ENCODE measurements at places on chromosomes 6 and 20.

DNA sequence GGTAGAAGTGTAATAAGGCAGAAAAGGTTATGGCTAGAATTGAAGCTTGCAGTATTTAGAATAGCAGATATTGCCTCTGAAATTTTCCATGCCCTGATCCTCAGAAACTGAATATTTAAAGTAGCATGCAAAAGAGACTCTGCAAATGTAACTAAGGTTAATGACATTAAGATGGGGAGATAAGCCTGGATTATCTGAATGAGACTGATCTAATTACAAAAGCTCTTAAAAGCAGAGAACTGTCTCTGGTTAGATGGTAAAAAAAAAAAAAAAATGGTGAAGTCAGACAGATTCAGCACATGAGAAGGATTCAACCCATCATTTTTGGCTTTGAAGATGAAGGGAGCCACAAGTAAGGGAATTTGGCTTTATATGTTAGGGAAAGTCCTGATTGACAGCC, 503.7 kb upstream of the IRAK1BP1 start:
- no peak for DNase-seq

DNA sequence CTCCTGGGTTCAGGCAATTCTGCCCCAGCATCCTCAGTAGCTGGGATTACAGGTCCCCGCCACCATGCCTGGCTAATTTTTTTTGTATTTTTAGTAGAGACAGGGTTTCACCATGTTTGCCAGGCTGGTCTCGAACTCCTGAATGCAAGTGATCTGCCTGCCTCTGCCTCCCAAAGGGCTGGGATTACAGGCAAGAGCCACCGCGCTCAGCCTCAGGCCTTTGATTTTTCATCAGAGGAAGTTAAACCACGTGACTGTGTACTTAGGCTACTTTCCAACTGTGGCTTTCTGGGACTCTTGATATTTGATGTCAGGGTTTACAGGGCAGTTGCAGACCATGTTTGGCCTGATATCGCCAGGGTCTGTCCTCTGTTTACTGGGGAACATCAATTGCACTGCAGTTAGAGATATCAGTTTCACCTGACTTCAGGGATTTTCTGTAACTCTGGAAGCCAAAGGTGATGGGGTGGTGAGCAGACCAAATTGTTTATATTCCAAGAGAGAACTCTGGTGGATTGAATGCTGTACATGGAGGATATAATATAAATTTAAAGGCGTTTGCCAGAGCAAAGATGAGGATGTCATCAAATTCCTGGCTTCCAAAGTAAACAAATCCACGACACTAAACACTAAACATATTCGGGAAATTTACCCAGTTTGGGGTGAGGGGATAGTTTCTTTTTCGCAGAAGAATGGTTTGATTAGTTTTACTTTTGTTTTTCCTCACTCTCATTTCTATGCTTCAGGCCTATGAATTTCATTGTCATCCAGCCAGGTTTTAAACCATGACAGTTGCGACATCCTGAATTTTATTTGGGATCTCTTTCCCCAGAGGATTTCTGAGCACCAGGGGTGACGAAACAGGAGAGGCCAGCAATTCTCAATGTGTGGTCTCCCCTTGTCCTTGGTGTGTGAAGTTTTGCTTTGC, 4.2 kb downstream of the PSMF1 start:
- no peak for DNase-seq

DNA sequence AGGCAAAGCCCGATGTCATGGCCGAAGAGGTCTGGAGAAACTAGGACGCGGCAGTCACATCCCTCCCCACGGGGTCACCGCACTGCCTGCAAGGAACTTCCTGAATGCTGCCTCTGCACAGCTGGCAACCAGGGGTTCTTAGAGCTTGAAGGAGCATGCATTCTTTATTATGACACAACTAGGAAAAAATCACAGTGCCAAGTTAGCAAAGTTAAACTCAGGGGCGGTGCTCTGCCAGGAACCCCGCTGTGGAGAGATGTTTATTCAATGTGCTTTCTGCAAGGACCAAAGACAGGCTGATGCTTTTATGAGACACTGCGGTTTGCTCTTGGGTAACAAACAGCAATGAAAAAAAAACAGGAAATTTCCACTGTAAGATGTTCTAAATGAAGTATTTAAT, 287.3 kb upstream of the FOXQ1 start:
- no peak for DNase-seq

- no peak for DNase-seq
Observed at GRCh38 chr20:33400812-33401183, 521 bp downstream of the CDK5RAP1 start.

- no peak for DNase-seq
Observed at GRCh38 chr20:54123587-54124180, 50.1 kb downstream of the CYP24A1 start.

- DNase-seq: no peak
Observed at GRCh38 chr6:39887692-39888450, 46.4 kb downstream of the MOCS1 start.

DNA sequence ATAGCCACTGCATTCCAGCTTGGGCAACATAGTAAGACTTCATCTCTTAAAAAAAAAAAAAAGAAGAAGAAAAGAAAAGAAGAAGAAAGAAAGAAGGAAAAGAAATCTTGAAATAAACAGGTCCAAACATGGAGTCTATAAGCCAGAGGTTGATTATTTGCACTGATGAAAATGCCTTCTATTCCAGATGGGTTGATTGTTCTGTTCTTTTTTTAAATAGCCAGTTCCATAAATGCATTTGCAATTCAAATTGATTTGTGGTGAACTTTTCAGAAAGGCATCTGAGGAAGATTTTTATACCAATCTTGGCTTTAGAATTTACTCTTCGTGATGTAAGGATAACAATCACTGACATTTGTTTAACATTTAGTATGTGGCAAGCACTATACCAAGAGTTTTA, 243.8 kb upstream of the PLN start:
- no peak for DNase-seq
